B cell (primary cell): ENCODE measurements at places on chromosomes 7 and 10.

DNA sequence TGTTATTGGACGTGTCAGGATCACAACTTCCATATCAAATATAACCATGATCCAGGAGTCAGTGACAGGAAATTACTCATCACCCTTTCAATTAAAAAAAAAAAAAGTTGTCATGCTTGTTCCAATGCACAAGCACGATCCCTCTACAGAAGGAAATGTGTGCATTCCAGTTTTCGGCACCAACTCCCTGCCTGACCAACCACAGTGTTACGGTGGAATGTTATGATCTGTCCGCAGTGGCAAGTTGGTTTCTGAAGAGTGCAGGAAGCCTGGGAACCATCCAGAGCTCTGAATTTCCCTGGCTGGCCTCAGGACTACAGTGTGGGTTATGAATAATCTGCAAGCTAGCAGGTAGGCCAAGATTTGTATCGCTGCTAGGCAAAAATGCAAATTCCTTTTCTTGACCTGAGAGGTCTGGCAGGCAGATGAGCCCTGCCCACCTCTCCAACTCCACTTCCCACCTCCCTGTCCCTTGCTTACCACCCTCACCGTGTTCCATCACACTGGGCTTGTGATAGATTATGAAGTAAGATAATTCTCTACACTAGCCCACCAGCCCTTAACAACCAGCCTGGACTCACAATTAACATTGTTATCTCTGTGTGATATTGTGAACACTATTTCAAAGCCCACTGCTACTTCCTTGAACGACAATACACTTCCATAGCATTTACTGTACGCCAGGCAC, 20.4 kb downstream of the FRMPD2 start:
- no peak for DNase-seq

DNA sequence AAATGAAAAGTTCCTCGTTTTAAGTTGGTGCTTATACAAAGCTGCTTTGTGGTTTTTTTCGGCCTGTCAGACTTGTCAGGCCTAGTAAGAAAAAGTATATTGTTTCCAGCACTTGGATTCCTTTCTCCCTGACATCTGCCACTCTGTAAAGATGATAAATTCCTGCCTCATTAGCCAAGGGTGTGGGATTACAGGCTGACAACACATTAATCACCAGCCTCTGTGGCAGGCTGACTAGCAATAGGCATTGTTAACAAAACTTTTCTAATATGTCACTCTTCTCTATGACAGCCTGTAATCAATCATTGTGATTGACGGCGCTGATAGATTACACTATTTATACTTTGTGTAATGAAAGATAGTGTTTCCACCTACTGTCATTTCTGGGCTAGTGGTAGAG, 682.5 kb downstream of the LRMDA start:
- DNase-seq = no peak

DNA sequence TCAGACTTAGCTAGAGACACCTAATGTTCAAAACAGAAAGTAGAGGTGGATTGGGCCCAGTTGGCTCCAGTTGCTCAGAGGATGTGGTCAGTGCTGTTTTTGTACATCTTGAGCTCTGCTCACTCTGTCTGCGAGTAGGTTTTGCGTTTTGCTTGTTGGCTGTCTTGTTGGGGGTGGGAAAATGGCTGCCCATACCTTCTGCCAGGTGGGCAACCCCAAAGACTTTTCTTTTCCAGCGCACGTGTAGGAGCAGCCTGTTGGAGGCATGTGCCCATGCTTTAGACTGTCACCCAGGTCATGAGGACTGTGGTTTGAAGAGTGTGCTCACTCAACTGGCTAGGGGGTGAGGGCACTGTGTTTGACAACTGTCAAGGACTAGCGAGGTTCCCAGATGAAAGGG, 73.9 kb downstream of the KAT6B start:
- peak; percentile 27 for DNase-seq

DNA sequence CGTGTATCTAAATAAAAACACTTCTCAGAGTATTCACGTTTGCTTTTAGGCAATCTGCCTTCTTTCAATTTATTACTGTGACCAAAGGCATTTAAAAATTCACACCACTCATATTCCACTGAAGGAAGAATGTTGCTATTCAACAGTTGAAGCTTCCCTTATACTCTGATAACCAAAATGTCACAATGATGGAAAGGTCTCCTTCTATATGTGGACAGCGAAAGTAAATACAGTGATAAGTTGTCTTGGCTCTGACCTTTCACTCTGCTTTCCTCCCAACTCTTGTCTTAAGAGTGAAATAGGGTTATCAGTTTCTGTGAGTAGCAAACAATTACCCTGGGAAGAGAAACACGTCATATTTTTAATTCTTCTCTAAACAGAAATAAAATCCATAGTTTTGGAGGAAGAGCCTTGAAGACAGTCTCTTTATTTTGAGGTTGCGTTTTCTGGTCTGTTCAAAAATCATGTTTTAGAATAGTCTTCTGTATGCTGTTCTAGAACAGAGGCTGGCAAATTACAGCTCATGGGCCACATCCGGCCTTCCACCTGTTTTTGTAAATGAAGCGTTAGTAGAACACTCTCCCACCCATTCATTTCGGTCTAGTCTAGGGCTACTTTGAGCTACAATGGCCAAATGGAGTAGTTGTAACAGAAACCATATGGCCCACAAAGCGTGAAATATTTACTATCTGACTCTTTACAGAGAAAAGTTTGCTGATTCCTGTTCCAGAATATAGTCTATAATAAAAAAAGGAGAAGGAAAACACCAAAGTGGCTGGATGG, 41.3 kb downstream of the ETV1 start:
- DNase-seq = no peak

- DNase-seq = peak; percentile 78
These were observed 84.6 kb downstream of the ICA1 start for GRCh38 chr7:8177109-8177933.
